ENCODE measurements at places on chromosomes 7 and 10.
A peak's percentile ranks its signal among the peaks of the same experiment; 100 is the strongest.

DNA sequence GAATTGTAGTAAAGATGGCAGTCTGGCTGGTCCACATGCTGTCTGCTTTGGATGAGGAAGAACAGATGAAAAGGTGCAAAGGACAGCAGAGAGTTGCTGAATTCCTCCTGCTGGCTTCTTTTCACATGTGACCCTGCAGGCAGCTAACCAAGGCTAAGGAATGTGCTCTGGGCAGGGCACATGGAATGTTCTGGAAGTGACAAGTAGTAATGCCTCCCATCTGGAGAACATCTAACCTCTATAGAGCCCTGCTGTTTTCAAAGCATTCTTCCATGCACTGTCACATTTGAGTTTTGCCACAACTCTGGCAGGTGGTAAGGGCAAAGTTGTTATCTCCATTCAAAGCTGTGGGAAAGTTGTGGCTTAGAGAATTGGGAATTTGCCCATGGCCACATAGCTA, 208.8 kb downstream of the STK31 start:
- no peak overlapping the region for H3K27ac ChIP-seq
- H3K4me3 ChIP-seq: no peak overlapping the region
- H3K27me3 ChIP-seq: no peaks in the 10 kb centered on the region
- DNase-seq: no peak
- H3K4me1 ChIP-seq: no peaks in the 10 kb centered on the region

DNA sequence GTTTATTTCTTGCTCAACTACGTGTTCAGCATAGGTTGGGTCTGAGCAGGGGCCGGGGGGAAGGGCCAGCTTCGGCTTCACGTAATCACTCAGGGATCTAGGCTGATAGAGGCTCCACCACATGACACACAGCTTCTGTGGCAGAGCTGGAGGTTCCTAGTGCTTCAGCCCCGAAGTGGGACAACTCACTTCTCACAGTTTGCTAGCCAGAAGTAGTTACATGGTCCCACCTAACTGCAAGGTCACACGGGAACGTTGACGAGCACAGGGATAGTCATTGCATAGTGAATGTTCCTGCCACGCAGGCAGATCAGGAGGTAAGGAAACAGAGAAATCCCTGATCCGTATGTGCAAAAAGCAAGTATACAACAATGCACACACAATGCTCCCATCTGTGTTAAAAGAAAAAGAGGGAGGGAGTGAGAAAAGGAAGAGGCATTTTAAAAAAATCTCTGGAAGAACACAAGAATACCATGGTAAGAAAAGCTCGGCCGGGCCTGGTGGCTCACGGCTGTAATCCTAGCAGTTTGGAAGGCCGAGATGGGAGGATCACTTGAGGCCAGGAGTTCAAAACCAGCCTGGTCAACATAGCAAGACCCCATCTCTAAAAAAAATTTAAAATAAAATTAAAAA, 16.9 kb downstream of the SMURF1 start:
- H3K36me3 ChIP-seq: no peaks in the 10 kb centered on the region
- DNase-seq: no peak
- H3K4me1 ChIP-seq: peaks cover 36% of the 10 kb centered on the region

DNA sequence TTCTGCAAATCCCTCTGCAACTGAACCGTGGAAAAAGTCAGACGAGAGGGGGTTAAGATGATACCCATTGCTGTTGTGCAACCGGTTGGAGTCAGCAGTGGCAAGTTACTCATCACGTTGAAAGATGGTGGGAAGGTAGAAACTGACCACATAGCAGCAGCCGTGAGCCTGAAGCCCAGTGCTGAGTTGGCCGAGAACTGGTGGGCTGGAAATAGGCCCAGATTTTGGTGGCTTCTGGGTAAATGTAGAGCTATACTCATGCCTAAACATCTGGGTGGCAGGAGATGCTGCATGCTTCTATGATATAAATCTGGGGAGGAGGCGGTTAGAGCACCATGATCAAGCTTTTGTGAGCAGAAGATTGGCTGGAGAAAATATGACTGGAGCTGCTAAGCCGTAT, 78.6 kb downstream of the ARL5B start:
- H3K27ac ChIP-seq: no peak overlapping the region
- no peak overlapping the region for H3K4me3 ChIP-seq
- H3K4me1 ChIP-seq: no peaks in the 10 kb centered on the region
- H3K27me3 ChIP-seq: no peaks in the 10 kb centered on the region
- no peaks in the 10 kb centered on the region for H3K36me3 ChIP-seq

DNA sequence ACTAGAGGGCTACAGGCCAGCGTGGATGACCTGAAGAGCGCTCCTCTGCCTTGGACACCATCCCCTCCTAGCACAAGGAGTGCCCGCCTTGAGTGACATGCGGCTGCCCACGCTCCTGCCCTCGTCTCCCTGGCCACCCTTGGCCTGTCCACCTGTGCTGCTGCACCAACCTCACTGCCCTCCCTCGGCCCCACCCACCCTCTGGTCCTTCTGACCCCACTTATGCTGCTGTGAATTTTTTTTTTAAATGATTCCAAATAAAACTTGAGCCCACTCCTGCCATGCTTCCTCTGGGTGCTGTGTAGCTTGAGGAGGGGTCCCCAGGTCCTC, 4.5 kb downstream of the SNCG start:
- no peak overlapping the region for H3K4me3 ChIP-seq
- no peaks in the 10 kb centered on the region for H3K27me3 ChIP-seq
- no peaks in the 10 kb centered on the region for H3K36me3 ChIP-seq
- H3K27ac ChIP-seq: no peak overlapping the region

DNA sequence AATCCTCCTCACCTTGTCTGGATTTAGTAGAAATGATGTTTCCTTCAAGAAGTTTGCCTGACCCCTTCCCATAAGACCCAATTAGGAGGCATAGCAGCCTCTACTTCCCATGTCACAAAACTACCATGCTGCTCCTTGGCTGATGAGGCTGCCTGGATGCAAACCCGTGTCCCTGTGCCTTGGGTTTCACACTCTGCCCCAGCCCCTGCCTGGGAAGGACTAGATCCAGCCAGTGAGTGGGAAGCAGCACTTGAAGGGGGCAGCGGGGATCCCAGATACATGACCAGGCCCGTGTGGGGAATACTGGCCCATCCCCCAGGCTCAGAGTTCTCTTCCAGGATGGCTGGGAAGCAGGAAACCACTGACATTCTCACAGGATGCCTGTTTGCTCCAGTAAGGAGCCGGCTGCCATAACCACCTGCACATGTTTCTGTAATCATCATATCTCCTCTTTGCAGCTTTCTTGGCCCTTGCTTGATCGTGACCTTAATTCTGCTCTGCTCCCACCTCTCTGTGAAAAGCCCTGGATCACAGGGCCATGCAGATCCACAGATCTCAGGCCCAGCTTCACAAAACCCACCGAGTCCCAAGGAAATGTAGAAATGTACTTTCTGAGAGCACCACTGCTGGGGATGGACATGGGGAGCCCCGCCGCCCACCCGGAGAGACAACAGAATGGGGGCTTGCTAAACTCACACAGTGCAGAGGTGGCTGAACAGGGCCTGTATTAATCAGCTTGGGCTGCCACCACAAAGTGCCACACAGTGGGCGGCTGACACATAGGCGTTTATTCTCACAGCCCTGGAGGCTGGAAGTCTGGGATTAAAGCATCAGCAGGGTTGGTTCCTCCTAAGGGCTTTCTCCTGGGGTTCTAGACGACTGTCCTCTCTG, 287.8 kb upstream of the IGFBP3 start:
- H3K27ac ChIP-seq: no peak overlapping the region
- H3K27me3 ChIP-seq: no peaks in the 10 kb centered on the region
- no peaks in the 10 kb centered on the region for H3K36me3 ChIP-seq
- no peak for DNase-seq
- no peak overlapping the region for H3K4me3 ChIP-seq

DNA sequence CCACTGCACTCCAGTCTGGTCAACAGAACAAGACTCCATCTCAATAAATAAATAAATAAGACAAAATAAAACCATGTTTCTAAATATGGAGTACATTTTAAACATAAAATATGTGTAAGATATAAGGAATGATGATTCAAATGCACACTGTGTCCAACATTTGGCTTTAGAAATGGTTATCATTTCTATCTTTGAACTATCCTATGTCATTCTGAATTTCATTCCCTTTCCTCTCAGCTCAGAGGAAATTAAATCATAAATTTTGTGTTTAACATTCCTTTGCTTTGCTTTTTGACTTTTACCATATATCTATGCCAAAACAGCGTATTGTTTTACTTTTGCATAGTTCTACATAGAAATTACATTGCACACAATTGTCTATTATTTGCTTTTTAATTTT, 130.9 kb downstream of the GNAT3 start:
- H3K27ac ChIP-seq: no peak overlapping the region
- H3K27me3 ChIP-seq: no peaks in the 10 kb centered on the region
- no peak for DNase-seq
- peaks cover 9% of the 10 kb centered on the region for H3K4me1 ChIP-seq
- H3K4me3 ChIP-seq: no peak overlapping the region

DNA sequence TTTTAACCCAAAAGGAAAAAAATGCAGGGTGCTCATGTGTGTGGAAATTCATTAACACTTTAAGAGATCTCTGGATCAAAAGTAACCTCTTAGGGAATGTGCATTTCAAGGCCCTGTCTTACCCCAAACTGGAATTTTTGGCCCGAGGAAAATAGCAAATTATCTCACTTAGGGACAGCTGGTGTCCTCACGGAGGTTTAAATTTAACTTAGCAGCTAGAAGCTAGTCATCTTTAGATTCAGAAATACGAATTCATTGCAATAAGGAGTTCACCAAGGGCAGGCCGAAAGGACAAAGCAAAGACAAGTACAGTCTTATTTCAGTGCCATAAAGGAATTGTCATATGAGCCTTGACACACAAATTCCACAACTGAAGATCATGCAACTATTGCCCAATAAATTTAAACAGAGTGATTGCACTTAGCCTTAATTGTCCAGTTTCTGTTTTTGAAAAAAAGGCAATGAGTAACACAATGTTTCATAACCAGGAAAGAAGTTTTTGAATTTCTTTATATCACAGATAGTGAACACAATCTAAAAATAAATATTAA, 22.4 kb upstream of the SEMA3C start:
- DNase-seq: no peak
- no peak overlapping the region for H3K27ac ChIP-seq
- H3K27me3 ChIP-seq: no peaks in the 10 kb centered on the region
- H3K4me1 ChIP-seq: no peaks in the 10 kb centered on the region
- H3K36me3 ChIP-seq: no peaks in the 10 kb centered on the region
- H3K4me3 ChIP-seq: no peak overlapping the region

- no peak overlapping the region for H3K27ac ChIP-seq
- H3K36me3 ChIP-seq: no peaks in the 10 kb centered on the region
- no peak for DNase-seq
- H3K4me3 ChIP-seq: no peak overlapping the region
- H3K4me1 ChIP-seq: no peaks in the 10 kb centered on the region
Observed at GRCh38 chr7:16350634-16351033, 70.7 kb downstream of the CRPPA start.

GRCh38 chr10:14326581-14326980, 4.1 kb downstream of the FRMD4A start:
- no peaks in the 10 kb centered on the region for H3K36me3 ChIP-seq
- no peak overlapping the region for H3K27ac ChIP-seq
- no peaks in the 10 kb centered on the region for H3K27me3 ChIP-seq
- no peaks in the 10 kb centered on the region for H3K4me1 ChIP-seq

DNA sequence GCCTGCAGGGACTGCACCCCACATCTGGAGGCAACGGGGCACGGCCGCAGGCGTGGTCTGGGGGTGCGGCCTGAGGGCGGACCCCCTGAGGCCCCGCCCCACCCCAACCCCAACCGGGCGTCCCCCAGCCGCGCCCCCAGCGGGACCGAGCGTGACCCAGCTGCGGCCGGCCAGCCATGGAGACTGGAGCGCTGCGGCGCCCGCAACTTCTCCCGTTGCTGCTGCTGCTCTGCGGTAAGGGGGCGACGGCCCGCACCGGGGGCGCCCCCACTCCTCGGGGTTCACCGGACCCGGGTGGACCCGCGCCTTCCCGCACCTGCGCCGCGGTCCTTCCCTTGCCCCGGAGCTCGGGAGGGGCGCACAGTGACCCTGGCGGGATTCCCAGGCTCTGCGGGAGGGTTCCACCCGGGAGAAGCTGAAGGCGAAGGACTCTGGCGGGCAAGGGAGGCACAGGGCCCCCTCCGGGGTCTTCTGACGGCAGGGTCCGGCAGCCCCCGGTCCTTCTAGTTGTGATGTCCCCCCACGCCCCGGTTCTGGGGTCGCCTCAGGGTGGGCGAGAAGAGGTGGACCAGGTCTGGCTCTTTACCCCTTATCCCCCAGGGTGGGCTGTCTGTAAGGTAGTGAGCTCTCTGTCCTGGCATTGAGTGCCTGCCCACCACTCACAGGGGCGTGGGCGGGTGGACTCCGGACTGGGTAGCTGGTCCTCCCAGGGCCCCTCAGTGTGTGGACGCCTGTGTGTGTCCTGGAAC, at the start of gene RAMP3:
Gene RAMP3, plus strand, starts transcription at position 139 of the 749 bp plus-strand sequence. Its CDS starts 38 bp downstream, at position 177.
- peak within 1 kb of the TSS; percentile 43 for H3K4me3 ChIP-seq
- H3K4me1 ChIP-seq: no peaks in the 10 kb centered on the region
- no peak for DNase-seq
- H3K27ac ChIP-seq: no peak within 1 kb of the TSS

DNA sequence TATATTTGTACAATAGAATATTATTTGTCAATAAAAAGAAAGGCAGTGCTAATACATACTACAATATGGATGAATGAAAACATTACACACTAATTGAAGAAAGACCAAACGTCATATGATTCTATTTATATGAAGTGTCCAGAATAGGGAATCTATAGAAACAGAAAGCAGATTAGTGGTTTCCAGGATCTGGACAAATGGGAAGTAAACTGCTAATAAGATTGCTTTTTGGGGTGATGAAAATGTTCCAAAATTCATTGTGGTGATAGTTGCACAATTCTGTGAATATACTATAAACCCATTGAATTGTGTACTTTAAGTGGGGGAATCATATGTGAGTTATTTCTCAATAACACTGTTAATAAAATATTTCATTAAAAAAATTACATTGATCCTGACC, 78.2 kb upstream of the IFRD1 start:
- H3K27ac ChIP-seq: no peak overlapping the region
- H3K4me3 ChIP-seq: no peak overlapping the region
- DNase-seq: no peak
- no peaks in the 10 kb centered on the region for H3K4me1 ChIP-seq
- no peaks in the 10 kb centered on the region for H3K27me3 ChIP-seq

DNA sequence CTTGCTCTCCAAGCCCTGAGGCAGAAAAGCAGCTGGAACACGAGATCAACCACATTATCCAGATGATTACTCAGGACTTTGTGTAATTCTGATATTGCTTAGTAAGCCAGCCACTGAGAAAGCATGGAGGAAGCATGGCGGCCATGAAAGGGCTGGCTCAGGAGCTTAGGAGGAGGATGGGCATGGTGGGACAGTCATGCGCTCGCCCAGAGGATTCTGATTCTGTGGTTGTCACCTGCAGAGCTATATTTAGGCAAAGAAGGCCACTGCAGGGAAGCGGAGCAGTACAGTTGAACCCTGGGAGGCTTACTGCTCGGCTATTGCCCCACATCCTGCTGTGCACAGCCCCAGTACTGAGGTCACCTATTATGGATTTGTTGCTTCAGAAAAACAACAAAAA, 128.8 kb upstream of the DNAJB12 start:
- H3K27ac ChIP-seq: no peak overlapping the region
- peaks cover 8% of the 10 kb centered on the region for H3K4me1 ChIP-seq
- DNase-seq: no peak

Measured in liver (tissue), 10 donors.